ENCODE measurements at places on chromosomes 7 and 10.

DNA sequence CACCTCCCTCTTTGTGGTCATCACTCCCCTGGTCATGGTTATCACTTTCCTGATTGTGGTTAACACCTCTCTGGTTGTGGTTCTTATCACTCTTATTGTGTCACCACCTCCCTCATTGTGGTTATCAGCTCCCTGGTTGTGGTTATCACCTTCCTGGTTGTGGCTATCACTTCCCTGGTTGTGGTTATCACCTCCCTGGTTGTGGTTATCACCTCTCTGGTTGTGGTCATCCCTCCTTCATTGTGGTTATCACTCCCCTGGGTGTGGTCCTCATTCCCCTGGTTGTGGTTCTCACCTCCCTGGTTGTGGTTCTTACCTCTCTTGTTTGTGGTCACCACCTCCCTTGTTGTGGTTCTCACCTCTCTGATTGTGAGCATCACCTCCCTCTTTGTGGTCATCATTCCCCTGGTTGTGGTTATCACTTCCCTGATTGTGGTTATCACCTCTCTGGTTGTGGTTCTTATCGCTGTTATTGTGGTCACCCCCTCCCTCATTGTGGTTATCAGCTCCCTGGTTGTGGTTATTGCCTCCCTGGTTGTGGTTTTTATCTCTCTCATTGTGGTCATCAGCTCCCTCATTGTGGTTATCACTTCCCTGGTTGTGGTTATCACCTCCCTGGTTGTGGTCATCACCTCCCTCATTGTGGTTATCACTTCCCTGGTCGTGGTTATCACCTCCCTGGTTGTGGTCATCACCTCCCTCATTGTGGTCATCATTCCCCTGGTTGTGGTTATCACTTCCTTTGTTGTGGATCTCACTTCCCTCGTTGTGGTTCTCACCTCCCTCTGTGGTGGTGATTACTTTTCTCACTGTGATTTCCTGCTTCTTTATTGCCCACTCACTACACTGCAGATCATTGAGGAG, 106.7 kb downstream of the GPR26 start:
- no peak for DNase-seq

DNA sequence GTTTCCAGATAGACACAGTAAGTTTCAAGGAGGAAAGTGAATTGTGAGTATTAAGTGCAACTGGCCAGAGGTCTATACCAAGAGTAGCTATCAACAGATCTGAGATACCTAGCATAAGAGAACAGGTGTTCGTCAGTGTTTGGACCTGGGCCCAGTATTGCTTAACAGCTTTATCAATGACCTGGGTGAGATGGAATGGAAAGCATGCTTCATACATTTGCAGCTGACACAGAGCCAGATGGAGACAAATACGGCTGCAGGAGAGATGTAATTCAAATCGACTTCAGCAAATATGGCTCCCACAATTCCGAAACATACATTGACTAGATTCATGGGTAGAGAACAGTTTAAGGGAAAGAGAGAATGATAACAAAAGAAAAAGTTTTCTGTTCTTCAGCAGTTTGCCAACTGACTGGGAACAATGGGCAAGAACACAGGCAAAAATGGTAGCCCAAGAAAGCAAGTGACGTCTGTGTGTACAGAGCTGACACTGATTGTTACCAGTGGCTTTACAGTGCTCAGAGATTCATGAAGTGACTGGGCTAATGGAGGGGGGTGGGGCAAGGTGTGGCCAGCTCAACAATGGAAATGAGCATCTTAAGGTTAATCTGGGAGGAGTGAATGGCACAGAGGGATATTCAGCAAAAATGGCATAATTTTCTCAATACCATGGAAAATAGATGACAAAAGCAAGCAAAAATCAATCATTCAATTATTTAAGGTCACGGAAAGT, 28.0 kb upstream of the COBL start:
- DNase-seq = no peak

GRCh38 chr7:106425017-106425719, 140.4 kb upstream of the NAMPT start:
- peak; percentile 67 for DNase-seq

DNA sequence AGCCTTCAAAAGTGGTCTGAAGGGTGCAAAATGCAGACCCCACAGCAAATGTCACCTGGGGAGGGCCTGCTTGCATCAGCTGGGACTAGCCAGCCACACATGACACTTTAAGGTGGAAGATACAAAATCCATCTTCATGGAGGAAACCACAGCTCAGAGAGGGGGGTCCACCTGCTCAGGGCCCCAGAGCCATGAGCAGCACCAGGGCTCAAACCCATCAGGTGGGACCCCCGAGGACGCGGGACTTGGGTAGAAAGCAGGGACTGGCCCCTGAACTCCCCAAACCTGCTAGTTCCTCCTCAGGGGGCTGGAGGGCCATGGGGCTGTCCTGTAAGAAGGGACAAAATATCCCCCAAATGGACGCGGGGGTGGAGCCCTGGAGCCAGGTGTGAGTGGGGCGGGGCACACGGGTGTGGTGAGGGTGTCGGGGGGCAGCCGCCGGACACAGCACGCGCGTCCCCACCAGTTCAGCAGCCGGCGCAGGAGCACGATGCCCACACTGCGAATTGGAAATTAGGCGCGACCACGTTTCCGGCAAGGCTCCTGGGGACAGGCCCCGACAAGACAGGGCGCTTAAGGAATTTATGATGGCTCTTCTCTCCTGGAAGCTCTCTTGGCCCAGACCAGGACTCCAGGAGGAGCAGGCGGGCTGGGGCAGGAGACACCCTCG, 8.0 kb downstream of the PDGFA start:
- DNase-seq = no peak

- no peak for DNase-seq
These were observed 101.9 kb upstream of the NPS start for GRCh38 chr10:127447197-127447596.

DNA sequence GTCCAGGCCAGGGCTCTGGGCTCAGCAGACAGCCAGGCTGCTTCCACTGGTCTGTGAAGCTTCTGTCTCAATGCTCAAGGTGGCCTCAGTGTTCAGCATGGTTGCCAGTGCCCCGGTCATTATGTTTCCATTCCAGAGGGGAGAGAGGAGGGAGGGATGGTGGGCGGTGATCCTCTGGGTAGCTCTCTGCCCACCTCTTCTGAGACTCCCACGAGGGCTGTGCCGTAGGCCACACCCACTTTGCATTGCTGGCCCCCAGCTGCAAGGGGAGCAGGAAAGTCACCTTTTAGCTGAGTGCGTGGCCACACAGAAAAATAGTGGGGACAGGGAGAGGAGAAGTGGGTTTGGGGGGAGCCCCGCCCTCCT, 42.5 kb downstream of the FOXK1 start:
- DNase-seq = no peak

GRCh38 chr10:96470116-96470743, 43.5 kb downstream of the TLL2 start:
- DNase-seq = no peak

DNA sequence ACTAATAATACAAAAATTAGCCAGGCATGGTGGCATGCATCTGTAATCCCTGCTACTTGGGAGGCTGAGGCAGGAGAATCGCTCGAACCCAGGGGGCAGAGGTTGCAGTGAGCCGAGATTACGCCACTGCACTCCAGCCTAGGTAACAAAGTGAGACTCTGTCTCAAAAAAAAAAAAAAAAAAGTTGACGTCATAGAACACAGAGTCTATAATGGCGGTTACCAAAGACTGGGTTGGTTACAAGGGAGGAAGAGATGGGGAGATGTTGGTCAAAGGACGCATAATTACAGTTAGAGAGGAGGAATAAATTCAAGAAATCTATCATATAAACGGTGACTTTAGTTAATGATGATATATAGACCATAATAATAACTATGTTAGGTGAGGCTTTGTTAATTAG, 309.7 kb upstream of the HGF start:
- no peak for DNase-seq

DNA sequence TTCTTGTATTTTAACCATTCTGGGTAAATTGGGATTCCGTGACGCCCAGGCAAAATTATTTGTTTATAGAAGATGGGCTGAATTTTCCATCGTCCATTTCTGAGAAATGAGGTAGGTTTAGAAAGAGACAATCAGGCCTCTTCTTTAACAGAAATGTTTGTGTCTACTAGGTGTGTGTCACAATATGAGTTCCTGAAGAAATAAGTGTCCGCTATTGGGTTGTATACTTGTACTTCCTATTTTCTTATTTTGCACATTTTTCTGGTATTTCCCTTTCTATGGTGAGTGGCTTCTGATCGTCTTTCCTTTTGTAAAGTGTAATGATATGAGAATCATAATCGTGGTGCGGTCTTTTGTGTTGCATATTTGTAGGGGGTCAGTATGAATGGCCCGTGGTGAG, 83.9 kb downstream of the TCF7L2 start:
- no peak for DNase-seq

DNA sequence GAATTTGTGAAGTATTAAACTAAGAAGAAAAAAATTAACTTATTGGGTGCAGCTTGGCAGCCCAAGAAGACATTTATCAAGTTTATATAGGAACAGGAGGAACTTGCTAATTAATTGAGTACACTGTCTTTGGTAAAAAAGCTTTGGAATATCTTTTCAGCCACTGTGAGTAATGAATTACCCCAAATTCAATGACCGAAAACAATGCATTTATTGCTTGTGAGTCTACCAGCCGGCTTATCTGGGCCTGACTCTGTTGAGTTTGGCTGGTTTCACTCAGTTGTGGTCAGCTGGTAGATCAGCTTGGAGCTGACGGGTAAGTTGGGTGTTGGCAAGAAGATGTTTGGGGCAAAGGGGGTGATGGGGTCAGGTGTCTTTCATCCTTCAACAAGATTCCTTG, 11.6 kb downstream of the GNG11 start:
- no peak for DNase-seq

- DNase-seq = no peak
These were observed 130.6 kb upstream of the FAM20C start for GRCh38 chr7:61576-62360.

DNA sequence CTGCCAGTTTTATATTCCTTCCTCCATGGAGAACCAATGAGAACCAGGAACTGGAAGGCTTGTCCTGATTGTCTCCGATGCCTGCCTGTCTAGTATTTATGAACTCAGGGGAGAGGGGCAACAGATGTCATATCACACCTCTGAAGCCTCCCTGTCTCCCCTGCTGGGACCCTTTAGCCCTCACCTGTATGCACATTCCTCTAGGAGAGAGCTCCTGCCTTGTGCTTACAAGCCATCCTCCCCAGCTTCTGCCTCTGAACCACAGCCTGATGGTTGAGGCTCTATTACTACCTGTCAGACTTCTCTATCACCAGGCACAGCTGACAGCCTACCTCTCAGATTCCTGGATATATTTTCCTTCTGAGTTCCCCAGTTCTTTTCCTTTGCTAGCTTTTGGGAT, 5.9 kb upstream of the FAM131B start:
- DNase-seq = no peak

DNA sequence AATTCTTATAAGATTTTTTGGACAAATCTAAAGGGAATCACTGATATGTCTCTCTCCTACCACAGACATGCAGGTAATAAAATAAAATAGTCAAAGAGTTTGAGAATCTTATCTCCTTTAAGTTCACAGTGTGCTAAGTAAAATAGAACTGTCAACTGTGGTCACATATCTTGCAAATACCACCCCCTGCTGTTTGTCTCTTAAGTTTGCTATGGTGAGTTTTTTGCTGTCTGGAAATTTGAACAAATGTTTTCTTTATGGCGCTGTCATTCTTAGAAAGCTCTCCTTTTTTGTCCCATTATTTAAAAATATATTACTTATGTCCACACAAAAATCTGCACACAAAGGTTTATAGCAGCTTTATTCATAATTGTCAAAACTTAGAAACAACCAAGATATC, 19.6 kb downstream of the GIMAP5 start:
- no peak for DNase-seq

DNA sequence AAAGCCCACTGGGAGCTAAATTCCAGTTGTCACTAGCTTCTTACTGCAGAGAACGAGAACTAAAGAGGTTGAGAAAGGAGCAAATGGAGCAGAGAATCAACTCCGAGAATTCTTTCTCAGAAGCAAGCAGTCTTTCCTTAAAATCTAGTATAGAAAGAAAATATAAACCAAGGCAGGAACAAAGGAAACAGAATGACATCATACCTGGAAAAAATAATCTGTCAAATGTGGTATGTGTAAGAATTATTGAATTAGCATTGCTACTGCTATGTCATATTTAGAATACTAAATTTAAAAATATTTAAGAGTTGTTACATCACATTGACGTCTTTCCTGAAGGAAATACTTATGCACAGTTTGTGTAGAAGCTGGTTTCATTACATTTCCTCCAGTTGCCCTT, 4.3 kb downstream of the SLF2 start:
- DNase-seq = no peak

- DNase-seq = no peak
These were observed 121.5 kb upstream of the ZMIZ1 start for GRCh38 chr10:78947226-78947625.

DNA sequence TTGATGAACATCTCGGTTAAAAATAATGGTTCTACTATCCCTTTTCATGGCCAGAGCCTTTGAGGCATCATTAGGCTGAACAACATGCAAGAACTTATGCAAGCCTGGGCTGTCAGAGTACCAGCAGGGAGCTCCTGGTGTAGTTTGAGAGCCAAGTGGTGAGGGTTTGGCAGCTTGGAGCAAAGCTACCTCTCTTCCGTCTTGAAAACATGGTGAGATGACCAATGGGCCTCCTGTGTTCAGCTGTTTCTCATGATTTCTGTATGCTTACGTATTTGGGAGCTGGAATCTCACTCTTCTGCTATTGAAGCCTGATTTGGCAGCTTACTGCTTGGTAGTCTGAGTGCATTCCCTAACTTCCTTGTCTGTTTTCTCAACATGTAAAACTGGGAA, 150.4 kb downstream of the CXCL12 start:
- DNase-seq = no peak

- DNase-seq = no peak
These were observed 76.2 kb upstream of the APBB1IP start for GRCh38 chr10:26361971-26362370.

GRCh38 chr10:35712486-35712885, 70.4 kb upstream of the FZD8 start:
- no peak for DNase-seq

DNA sequence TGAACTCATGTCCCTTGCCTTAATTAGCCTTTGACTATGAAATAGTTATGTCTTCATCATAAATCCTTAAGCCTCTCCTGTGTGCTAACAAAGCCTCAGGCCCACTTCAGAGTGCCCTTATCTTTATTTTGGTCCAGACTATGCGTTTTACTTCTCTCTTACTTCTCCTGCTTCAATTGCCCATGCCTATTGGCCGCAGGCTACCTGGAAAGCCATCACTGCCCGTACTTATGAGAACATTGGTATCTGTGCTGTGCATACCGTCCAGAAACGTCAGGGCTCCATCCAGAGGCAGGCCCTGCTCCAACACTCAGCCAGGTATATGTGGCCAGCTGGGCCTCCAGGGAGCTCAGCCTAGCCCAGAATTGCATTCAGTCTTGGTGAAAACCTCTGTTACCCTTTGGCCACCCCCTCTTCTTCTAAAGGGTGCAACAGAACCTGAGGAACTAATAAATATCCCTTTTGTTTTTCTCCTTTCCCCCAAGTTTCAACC, 212.4 kb upstream of the MTPN start:
- DNase-seq = no peak

DNA sequence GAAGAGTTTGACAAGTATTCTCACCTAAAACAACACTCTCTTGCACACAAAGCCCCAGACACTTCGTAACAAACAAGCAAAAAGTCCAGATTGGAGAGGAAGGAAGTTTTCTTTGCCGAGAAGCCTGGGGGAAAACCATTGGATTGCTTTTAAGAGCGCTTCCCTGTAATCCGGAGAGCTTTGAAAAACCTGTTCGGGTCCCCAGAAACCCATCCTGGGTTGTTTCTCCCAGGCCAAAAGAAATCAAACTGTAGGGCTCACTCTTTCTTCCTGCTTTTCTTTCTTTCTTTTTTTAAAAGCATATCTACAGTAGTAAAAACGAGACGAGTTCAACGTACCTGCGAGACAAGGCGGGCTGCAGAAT, 655 bp downstream of the SP8 start:
- DNase-seq = no peak

- DNase-seq = no peak
These were observed 62.2 kb downstream of the GFRA1 start for GRCh38 chr10:116210588-116211346.
